ENCODE measurements at places on chromosomes 3 and 15.

DNA sequence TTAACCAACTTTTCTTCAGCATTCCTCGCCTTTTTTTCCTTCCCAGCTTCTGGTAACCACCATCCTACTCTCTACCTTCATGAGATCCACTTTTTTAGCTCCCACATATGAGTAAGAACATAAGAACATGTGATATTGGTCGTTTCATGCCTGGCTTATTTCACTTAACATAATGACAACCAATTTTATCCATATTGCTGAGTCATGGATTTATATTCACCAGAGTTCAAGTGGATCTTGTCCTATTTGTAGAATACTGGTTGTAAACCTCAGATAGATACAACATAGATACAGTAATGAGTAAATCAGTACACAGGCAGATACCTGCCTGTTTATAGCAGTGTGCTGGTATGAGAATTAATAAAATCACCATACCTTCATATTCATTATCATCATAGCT lies 412.0 kb upstream of the RBMS3 start:
- no peak for DNase-seq

GRCh38 chr3:108830991-108831614 lies 8.5 kb downstream of the TRAT1 start:
- no peak for DNase-seq

DNA sequence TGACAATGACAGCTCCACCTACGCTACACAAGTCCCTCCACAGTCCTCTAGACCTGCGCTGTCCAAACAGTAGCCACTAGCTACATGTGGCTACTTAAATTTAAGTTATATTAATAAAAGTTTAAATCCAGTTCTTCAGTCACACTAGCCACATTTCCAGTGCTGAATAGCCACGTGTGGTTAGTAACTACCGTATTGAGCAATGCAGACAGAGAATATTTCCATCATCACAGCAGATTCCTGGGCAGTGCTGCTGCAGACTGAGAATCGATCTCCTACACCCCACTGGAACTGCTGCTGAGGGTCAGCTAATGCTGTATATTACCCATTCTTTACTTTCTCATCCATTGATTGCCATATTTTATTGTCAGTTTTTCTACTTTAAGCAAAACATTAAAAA lies 40.9 kb downstream of the HDC start:
- no peak for DNase-seq

- DNase-seq: no peak
Observed at GRCh38 chr15:67840749-67841512, 1.1 kb upstream of the RNU6-1 start.

- no peak for DNase-seq
Observed at GRCh38 chr3:69767571-69767970, 28.3 kb downstream of the MITF start.

DNA sequence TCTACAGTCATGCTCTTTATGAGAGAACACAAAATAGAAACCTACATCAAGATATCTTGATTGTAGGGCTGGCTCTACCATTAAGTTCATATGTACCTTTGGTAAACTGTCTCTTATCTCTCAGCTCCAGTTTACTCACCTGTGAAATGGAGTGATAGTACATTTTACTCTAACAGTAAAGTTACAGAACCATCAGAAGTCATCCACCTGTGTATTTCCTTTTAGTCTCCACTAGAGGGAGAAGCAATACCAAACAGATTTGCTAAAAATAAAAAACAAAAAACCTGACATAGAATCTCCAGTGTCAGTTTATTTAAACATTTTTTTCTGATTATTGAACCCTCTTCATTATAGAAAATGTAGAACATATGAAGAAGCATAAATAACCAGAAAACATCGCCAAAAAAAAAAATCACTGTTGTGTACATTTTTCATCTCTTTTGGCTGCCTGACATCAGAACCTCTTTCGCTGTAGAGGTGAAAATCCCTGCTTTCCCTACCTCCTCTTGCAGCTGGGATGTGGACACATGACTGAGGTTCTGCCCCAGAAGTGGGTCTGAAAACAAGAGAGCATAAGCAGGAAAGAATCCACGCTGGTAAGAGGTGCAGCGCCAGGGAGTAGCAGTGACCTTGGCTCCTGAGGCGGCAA lies 48.7 kb upstream of the WDR72 start:
- DNase-seq: no peak

GRCh38 chr3:4742359-4742758 lies 236.9 kb upstream of the BHLHE40 start:
- no peak for DNase-seq

DNA sequence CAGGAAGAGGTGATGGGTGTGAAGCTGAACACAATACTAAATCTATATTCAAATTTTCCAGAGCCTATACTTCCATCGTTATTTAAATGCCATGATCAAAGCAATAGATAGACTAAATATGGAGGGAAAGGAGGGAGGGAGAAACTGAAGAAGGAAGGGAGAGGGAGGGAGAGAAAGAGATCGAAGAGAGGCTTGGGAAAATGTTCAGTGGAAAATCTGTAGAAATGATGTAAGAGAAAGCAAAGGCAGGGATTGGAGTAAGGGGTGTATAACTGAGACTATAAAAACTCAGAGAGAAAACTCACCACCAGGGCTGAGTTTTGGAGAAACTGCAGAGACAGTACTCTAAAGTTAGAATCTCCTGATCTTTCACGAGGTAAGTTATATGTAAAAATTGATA lies at the start of gene OSTN:
Gene OSTN, plus strand, starts transcription at position 310 of the 400 bp plus-strand sequence. CDS start 13,292 bp downstream, outside the sequence.
- DNase-seq: no peak

- DNase-seq: no peak
Observed at GRCh38 chr15:52509500-52510245, 19.0 kb downstream of the MYO5A start.

DNA sequence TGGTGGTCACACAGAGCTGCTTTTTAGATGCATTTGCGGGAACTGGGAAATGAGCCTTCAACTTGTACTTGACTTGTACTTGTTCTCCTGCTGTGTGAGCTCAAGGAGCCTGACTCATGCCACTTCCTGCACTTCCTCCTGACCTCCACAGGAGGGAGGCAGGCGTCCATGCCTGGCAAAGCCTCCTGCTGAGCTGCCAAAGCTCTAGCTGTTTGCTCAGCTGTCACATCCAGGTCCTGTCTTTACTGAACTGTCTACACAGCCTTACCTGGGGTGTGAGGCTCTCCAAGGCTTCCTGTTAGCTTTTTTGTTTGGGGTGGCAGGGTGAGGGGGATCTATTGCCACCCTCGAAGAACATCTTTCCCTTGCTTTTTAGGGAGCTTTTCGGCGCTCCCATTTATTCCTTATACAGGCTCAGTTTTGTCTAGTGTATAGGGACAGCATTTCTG lies 6.4 kb downstream of the THPO start:
- DNase-seq: peak; percentile 41

- no peak for DNase-seq
Observed at GRCh38 chr15:71885390-71885789, 75.0 kb downstream of the NR2E3 start.

DNA sequence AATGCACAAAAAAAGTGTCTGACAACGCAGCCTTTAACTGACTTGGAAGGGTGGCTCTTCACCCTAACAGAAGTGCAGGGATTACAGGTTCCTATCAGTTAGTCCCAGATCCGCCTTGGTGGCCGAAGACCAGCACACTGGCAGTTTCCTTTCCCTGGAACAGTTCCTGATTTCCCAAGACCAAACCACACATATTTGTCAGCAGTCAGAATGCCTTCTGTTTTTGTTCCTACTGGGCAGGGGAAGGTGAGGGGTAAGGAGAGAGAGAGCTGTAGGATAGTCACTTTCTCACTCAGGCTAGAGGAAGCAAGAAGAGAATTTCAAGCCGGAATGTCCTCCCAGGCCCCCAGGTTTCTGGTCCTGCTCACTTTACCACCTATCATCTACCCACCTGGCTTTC lies 9.2 kb downstream of the CXCR6 start:
- no peak for DNase-seq

GRCh38 chr15:33400941-33401340 lies 90.2 kb downstream of the RYR3 start:
- no peak for DNase-seq

DNA sequence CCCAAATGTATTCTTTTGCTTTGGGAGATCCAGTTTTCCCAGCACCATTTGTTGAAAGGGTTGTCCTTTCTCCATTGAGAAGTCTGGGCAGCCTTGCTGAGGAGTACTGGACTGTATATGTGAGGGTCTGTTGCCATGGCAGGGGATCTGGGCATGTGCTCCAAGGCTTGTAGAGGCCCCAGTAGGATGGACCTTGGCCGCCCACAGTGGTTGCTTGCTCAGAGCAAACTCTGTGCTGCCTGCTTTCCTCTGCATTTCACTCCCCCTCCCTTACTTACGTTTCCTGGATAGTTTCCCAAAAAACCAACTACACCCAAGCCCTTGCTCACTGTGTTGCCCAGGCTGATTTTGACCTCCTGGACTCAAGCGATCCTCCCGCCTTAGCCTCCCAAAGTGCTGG lies 97.2 kb upstream of the PRR23E start:
- DNase-seq: no peak

GRCh38 chr3:46925585-46925934 lies 48.0 kb downstream of the PTH1R start:
- DNase-seq: no peak

DNA sequence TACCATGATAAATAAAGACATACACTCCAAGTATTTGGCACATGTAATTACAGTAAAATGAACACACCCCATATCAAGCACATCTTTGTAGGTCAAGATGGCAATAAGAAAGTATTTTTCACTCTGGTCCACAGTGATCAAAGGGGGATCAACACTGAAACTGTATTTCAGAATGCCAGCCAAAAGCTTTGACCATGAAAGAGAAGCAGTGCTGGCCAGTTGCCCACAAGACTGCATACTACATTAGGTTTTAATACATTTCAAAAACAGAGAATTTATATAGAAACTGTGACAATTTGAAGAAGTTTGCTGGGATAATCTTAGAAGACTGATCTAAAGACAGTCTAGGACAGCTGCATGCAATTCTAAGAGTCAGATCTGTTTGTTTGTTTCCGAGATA lies 1035.3 kb downstream of the FHIT start:
- no peak for DNase-seq

GRCh38 chr15:52710050-52710707 lies 31.0 kb upstream of the ATOSA start:
- no peak for DNase-seq

GRCh38 chr3:16738451-16738850 lies 133.2 kb upstream of the DAZL start:
- DNase-seq: no peak

DNA sequence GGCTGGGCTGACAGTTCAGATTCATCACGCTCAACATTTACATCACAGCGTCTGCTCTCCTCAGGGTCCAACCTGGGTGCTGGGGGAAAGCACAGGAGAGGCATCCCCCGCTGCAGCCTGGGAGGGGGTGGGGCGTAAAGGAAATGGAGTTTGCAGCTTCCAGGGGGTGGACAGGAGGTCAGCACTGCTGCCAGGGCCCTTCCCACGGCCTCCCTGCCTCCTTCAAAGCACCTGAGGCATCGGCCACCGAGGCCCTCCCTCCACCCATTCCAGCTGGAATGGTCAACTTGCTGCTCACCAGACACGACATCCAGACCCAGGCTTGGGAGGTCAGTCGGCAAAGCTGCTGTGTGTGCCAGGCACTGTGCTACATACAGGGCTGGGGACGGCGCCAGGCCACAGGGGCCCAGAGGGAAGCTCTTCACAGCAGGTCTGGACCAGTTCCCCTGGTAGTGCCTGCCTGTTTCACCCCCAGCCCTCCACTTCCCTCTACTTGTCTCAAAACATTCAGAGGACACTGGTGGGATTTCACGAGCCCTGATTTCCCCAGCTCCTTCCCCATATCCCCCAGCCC lies 120.7 kb downstream of the ANP32A start:
- DNase-seq: no peak

DNA sequence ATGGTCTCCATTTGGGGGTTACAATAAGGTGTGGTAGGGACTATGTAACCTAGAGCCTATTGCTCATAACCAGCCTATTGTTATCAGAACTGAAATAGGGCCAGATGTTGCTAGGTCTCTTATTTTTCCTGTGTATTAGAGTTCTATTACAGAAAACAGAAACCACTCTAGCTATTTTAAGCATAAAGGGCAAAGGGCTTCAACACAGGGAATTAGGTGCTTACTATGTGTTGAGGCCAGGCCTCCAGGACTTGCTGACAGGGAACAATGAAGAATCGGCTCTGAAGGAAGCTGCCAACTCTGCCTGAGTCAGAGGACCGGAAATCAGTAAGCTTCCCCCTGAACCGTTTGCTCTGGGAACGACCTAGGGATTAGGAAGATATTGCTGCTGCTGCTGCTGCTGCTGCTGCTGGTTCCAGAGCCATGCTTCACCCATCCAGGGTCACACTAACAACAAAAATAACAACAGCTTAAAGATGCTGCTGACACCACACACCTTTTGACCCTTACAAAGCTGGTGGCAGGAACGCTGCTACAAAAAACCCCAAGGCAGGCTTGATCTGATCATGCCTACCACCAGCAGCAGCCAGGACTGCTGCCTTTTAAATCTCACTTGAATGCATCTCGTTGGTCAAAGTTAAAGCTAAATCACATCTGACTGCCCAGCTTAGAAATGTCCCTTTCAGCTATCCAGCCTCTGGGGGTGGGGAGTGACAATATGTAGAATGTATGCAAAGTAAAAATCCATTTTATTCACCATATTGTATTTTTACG lies 276.9 kb upstream of the IL12A start:
- no peak for DNase-seq
